ENCODE measurements at places on chromosomes 5 and 9.

DNA sequence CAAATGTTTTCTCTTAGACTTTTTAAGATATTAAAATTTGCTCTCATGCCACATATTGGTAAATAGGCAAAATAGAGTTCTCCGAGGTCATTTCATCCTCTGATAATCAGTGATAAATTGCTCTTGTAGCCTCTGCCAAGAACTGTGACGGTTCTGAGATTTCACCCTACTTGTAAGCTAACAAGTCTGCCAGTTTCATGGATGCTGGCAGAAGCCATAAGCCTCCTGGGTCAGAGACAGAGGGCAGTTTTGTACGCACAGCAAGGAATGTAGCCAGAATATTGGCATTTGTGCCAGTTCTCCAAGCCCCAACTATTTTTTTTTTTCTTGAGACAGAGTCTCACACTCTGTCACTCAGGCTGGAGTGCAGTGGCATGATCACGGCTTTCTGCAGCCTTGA, 945.0 kb upstream of the WWC1 start:
- DNase-seq = no peak

DNA sequence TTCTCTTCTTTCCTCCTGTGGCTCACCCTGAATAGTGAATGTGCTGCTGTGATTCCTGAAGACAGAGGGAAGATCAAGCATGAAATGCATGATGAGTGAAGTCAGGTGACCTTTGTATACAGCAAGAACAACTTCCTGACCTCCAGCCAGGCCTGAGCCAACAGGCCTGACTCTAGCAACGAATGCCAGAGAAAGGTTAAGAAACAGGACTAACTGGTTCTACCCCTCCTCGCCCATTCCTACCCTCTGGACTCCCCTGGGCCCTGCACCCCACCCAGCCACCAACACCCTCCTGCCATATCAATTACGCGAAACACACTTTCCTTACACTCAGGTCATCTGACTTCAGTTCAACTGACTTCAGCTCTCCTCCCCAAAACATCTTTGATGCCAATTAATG, 4.9 kb downstream of the SUSD1 start:
- DNase-seq = no peak

DNA sequence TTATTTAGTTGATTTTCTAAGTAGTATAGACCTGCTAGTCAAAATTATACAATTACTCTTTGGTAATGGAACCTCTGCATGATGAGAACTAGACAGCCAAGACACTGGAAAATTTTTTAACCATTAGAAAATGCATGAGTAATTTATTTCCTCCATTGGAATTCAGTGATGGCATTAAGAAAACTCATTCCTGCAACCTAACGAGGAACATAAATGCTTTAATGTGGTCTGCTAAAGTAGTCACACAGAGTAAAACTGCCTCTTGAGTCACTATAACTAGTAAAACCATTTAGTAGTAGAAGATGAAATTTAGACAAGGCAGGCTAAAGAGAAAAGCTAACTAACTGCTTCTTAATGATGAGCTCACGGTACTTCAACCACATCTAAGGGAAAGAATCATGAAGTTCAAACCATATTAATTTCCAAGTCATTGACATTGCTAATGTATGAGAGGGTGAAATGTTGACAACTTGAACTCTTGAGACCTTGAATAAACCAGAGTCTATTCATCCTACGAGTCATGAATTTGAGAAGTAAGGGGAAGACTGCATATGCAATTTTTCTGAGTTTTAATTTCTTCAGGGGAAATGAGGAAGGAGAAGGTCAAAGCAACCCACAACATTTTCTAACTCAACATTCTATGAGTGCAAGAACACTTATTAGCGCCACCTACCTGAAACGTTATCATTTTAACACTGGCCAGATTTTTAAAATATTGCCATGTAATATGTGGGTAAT, 74.4 kb downstream of the GLIS3 start:
- DNase-seq = no peak

DNA sequence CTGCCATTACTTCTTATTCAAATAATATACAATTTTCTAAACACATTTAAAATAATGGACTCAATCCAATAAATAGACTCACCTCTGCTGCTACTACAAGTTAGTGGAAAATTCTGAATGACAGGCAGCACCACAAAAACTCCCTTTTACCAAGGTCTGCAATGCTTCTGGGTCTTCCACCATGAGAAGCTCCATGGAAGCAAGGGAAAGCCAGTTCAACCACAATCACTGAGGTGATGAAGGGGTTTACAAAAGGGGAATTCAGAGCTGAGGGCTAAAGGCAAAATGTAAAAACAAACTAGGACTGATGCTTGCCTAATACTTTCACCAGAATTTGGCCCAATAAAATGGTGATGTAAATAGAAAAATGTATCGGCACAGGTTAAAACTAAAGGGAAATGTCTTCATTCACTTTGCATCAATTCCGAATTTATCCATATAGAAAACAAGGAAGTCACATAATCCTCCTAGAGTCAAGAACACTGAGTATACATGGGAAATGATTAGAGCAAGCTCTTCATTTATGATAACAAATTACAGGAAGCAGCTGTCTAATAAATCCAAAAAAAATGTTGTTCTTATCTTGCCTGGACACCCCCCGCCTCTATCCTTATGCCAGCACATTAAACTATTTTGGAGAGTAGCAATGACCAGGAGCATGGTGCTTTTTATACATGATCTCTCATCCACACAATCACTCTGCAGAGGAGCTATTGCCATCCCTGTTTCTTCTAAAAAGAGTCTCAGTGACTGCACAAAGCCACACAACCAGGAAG, 66.3 kb upstream of the NFIB start:
- no peak for DNase-seq

GRCh38 chr9:116692616-116693015, 5.5 kb downstream of the TRIM32 start:
- no peak for DNase-seq

DNA sequence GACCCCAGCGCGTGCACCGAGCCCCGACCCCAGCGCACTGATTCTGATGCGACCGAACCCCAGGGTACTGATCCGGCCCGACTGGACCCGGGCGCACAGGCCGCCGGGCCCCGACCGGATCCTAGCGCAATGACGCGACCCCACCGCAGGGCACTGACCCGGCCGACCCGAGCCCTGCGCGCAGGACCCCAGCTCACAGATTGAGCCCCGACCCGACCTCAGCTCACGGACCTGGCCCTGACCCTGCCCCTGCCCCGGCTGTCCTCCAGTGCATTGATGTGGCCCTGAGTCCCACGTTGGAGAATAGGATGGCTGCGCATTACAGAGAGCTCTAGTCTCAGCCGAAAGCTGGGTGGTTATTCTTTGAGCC, 438 bp downstream of the TRIP13 start:
- DNase-seq = no peak

GRCh38 chr5:10607666-10608073, 43.8 kb downstream of the ANKRD33B start:
- DNase-seq = no peak

GRCh38 chr9:97744710-97745708, 47.9 kb upstream of the XPA start:
- DNase-seq = no peak

DNA sequence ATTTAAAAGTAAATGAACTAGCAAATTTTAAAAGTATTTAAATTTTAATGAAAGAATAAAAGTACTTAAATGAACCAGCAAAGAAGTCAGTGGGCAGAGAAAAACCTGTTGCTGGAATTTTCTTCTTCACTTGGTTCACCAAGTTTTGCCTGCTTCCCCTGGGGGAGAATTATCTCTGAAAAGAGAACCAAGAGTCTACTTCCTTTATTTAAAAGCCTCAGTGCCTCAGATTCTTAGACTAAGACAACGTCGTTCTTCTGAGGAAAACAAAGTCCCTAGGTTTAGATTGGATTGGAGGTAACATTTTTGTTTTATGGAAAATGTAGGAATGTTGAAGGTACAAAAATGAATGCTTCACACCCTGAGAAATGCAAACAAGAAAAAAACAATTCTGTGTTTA, 7.4 kb upstream of the KLF4 start:
- DNase-seq = no peak

Data from stimulated activated CD8-positive, alpha-beta memory T cell treated with anti-CD3 and anti-CD28 coated beads, Interleukin-4, amount 100 ng/mL, for 1 hour (primary cell).